ENCODE measurements at places on chromosomes 11 and 22.

GRCh38 chr11:126808836-126809235 lies 191.7 kb downstream of the KIRREL3 start:
- no peak for DNase-seq

GRCh38 chr11:4797206-4797605 lies 7.0 kb downstream of the OR52R1 start:
- no peak for DNase-seq

GRCh38 chr11:99683933-99684332 lies 663.2 kb downstream of the CNTN5 start:
- DNase-seq: no peak

- no peak for DNase-seq
Measured at GRCh38 chr22:26398741-26399153, 30.3 kb upstream of the ASPHD2 start.

DNA sequence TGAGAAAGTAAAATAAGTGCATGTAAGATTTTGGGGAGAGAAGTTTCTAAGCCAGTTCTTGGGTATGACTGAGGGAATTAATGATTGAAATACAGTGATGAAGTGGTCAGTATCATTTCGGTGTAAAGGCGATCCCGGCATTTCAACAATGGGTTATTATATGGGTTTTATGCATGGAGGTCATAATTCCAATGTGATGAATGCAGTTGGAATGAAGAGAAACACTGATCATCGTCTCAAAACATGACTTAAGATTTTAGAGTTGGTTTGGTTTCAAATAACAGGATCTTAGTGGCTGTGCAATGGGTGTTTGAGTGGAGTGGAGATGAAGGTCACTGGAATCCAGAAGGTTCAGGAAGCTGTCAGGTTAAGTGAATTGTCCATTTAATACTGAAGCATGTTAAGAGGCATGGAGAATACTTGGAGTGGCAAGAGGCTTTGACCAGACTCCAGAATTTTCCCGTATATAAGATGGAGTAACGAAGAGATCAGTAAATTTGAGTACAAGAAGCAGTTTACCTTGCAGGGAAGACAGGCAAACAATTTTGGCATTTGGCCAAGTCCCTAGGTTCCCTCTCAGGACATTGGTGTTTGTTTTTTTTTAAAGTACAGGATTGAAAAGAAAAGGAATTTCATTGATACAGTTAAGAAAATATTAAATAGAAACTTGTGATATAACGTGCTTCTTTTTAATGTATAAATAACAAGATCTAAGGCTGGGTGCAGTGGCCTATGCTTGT lies 96.4 kb upstream of the BIRC3 start:
- no peak for DNase-seq

- no peak for DNase-seq
Measured at GRCh38 chr11:62394825-62395538, 23.9 kb upstream of the SCGB1A1 start.

DNA sequence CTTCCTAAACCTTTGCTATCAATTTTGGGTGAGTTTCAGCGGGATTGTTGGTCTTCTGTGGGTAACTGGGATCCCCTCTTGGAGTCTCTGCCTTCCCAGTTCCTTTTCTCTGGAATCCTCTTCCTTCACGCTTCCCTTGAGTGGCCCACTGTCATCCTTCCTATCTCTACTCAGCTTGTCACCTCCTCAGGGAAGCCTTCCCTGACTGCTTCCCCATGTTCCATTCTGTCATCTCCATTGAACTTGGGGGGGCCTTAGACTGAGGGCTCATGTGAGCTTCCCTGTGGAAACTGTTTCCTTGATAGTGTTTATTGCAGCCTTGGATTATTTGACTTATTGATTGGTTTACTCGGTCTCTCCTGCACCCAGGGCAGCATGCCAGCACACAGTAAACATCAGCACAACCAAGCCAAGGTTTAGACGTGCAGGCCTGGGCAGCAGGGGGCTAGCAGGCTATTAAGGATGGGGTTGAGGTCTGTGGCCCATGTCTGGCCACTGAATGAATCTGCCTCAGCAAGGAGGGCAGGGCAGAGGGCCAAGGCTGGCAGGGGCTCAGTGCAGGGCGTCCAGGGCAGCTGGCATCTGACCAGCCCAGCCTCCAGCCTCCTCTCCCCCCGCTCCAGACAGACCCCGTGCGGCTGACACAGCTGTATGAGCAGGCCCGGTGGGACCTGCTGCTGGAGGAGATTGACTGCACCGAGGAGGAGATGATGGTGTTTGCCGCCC lies 7.2 kb downstream of the TRPT1 start:
- no peak for DNase-seq

DNA sequence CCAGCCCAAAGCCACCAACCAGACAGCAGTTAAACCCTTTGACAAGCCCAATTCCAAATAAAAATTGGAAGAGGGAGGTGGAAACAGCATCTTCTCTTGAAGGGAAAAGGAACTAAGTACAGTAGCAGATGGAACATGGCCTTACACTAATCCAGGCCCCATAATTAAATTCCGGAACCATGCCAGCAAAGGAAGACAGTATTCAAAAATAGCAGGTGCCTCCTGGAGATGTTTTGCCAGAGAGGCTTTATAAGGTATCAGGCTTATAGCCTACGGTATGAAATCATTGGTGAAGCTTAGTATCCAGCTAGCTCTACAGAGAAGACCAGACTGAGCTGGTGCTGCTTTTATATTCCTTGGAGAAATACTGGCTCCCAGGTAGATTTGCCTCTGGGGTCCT lies 344.1 kb upstream of the API5 start:
- no peak for DNase-seq

GRCh38 chr11:120899720-120900119 lies 124.2 kb upstream of the TBCEL start:
- DNase-seq: no peak

- DNase-seq: no peak
Measured at GRCh38 chr11:44597358-44598012, 32.0 kb downstream of the CD82 start.

- no peak for DNase-seq
Measured at GRCh38 chr22:50607659-50608020, 7.0 kb downstream of the MAPK8IP2 start.

GRCh38 chr11:103798026-103798425 lies 238.4 kb upstream of the DDI1 start:
- no peak for DNase-seq

DNA sequence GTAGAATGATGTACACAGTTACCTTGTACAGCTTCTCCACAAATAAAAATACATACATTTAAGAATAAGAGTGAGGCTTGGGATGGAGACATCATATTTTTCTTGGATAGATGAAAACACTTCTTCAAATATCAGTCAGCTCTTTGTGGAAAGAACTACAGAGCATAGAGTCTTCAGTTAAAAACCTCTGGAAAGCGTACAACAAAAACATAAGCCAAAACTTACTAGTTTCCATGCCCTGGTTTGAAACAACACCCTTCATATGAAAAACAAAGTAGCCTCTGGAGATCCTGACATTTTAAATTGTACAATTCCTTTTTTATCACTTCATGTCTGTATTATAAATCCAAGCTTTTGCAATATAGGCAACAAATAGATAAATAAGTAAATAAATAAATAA lies 7.0 kb upstream of the CEP126 start:
- no peak for DNase-seq

GRCh38 chr11:12088531-12088930 lies 21.9 kb upstream of the MICAL2 start:
- no peak for DNase-seq

DNA sequence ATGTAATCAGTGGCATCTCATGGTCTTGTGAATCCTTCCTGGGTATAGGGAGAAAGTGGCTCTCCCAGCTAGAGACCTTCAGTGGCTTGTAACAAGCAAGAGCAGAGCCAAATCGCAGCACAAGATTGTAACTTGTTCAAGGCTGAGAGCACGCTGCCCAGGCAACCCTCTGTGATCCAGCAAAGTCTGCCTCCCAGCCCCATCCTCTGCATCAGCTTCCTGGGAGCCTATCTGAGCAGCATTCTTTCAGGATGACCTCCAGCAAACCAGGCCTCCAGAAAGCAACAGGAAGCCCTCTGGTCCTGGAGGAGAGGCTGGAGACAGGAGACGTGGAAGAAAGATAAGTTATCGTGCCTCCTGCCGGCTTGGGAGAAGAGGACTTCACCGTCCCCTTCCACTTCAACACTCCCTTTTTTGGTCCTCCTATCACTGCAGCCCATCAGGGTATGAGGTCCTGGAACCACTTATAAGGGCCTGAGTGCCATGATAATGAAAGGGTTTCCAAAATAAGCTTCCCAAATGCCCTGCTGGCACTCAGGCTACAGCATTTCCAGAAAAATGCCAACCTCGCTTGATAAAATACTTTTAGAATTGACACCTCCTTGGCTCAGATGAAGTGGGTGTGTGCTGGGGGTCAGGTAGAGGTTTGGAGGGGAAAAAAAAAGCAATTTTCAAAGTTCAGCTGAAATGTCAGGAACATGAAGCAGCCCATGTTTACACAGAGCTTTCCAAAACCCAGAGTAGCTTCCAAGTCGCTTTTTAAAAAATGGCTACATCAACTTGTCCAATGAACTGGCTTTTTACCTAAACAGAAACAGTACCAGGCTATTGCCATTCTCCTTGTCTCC lies 80.2 kb downstream of the PLEKHA7 start:
- no peak for DNase-seq

DNA sequence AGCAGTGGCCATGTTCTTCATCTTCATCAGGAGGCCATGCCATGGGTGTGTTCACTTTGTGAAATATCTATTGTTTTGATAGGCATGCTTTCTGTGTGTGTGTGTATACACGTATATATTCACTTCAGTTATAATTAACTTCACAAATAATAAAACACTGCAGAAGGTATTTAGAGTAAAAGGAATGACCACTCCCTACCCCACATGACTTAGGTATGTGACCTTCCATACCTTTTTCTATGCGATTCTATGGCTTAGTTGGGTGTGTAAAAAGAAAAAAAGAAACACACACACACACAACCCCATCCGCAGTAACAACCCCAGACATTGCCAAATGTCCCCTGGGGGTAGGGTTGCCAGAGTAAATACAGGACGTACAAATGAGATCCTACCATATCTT lies 72.0 kb downstream of the CYTH4 start:
- no peak for DNase-seq

- DNase-seq: no peak
Measured at GRCh38 chr11:40403321-40403720, 1056.1 kb downstream of the LRRC4C start.

DNA sequence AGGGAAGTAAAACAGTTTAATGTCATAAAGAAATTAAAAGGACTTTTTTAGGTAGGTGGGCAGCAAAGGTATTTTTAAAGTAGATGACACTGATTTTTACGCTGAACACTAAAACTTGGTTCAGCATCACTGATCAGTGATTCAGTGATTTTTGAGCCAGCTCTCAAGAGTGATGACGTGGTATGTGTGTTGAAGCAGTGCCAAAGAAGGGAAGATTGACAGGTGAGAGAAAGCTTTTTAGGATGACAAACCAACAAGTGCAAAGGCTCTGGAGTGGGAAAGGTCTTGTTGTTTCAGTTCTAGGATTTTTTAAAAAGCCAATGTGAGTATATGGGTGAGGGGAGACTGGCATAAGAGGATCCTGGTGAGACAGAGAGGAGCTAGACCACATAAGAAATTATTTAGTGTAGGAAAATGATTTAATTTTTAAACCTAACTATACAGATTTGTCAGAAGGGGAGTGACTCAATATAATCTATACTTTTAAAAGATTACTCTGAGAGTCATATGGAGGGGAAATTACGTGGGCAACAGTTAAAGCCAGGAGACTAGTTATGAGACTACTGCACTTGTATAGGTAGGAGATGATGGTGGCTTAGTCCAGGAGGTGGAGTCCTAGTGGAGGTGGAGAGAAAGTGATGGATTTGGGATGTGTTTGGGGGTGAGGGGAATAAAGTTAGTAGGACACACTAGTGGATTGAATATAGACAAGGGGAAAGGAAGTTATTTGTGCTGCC lies 17.6 kb upstream of the CALCB start:
- no peak for DNase-seq

- no peak for DNase-seq
Measured at GRCh38 chr11:75279273-75279672, 38.7 kb downstream of the TPBGL start.

DNA sequence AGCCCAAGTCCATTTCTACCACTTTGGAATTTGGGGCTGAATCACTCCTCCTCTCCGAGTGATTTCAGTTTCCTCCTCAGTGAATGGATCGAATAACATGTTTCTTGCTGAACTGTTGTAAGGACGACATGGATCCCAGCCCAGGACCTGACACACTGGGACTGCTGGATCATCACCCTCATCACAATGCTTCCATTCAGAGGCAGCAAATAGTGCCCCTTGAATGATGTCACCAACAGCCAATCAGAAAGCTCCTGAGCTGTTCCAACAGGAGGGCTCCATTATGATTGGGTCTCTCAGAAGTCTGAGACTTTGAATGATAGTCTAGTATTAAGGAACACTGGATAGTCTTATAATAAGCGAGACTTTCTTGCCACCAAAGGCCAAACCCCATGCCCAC lies 158.9 kb downstream of the MYO18B start:
- no peak for DNase-seq

GRCh38 chr11:57516061-57516443 lies 550 bp upstream of the SLC43A1 start:
- no peak for DNase-seq

GRCh38 chr22:38461414-38462081 lies 6.3 kb upstream of the KDELR3 start:
- DNase-seq: no peak

DNA sequence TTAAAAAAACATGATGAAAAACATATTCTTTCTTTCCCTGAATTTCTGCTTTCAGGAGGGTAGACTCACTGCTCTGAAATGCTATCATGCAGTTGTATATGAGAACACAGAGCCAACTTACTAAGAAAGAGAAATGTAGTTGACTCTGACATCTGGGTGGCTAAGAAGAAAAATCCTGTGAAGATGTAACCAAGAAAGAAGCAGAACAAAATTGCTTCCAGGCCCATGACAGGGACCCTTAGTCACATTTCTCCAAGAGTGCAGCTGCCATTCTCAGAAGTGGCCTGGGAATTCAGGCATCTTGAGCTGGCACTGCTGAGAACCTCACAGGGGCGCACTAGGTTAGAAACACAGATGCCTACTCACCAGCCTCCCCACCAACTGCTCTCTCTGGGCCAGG lies 73.6 kb downstream of the RPL27A start:
- DNase-seq: no peak

GRCh38 chr22:20436768-20437612 lies 635 bp downstream of the SCARF2 start:
- DNase-seq: no peak

- no peak for DNase-seq
Measured at GRCh38 chr22:30541961-30542810, 4.4 kb downstream of the SEC14L6 start.

DNA sequence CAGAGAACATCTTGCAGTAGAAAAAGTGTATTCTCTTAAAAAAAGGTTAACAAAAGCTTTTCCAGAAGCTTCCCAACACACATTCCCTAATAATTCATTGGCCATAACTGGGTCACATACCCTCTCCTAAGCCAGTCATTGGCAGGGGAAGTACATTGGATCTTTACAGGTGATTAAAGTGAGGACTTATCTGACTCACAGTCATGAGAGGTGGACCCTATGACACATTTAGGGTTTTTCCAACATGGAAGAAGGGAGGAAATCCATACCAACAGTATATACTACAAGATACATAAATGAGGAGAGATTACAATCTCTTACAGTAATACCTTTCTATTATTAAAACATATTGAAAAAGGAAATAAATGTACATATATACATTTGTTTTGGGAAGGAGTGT lies 72.2 kb downstream of the CCDC73 start:
- no peak for DNase-seq
